Panc1 (cell line): ENCODE measurements at places on chromosomes 1 and 21. TPM values are rescaled to one million over a fixed set of nuclear protein-coding genes. Genes with fewer than 3 reads are reported as not detected.
A peak's percentile ranks its signal among the peaks of the same experiment; 100 is the strongest.

DNA sequence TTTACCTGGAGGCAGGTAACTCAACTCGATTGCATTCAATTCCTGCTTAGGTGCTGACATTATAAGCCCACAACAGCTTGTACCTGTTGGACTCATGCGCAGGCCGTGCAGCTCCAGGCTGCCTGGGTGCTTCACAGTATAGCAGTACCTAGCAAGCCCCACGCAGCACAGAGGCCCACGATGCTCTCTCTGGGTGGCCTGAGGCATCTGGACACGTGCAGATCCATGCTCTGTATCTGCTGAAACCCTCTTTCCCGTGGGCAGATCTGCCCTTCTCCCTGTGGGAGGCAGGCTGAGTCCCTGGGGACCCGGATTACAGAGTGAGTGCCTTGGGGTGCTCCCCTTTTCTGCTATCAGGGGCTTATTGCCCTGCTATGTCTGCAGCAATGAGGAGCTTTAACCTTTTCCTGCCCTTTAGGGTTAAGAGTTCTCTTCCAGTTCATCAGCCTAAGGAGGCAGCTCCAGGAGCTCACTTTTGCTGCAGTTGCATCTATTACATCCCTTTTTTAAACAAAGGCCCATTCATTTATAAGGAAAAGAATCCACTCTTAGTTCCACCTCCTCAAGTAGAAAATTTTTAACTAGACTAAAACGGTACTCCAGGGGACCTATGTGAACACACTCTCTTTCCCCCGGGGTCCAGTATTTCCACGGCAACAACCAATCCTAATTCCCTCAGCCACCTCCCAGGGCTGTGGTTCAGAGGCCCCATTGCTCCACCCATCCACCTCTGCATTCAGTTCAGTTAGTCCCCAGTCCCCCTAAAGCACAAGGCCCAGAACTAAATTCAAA lies 19.3 kb downstream of the ITPKB start:
- no peak overlapping the region for H3K27ac ChIP-seq
- DNase-seq, result no peak
- H3K4me1 ChIP-seq, result peaks cover 17% of the 10 kb centered on the region
- no peaks in the 10 kb centered on the region for H3K36me3 ChIP-seq
- H3K27me3 ChIP-seq, result no peaks in the 10 kb centered on the region

GRCh38 chr1:200907611-200908097 lies 13.0 kb downstream of the INAVA start:
- no peak for DNase-seq

DNA sequence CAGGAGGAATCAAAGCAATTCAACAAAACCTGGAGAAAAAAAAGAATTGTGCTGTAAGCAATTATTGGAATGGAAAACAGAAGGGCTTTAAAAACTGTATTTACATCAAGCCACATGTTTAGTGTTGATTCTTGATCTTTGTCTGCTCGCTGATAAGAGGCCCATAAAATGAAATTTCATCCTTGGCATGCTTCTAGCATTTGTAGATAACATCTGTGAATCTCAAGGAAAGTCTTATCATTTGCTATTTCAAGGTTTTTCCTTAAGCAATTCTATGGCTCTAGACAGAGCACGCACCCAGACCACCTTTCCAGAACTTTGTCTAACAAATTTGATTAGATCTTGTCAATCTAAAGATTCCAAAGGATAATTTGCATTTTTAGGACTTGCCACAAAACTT lies 181.0 kb upstream of the FGGY start:
- H3K27me3 ChIP-seq, result no peaks in the 10 kb centered on the region
- H3K27ac ChIP-seq, result no peak overlapping the region
- H3K36me3 ChIP-seq, result no peaks in the 10 kb centered on the region
- H3K4me3 ChIP-seq, result no peak overlapping the region
- H3K4me1 ChIP-seq, result no peaks in the 10 kb centered on the region
- DNase-seq, result no peak

GRCh38 chr1:229537894-229538293 lies 20.6 kb downstream of the ABCB10 start:
- H3K4me1 ChIP-seq, result no peaks in the 10 kb centered on the region
- no peak overlapping the region for H3K27ac ChIP-seq
- DNase-seq, result no peak

GRCh38 chr1:79848316-79848715 lies 841.8 kb upstream of the ADGRL4 start:
- no peak for DNase-seq
- no peaks in the 10 kb centered on the region for H3K4me1 ChIP-seq
- no peak overlapping the region for H3K27ac ChIP-seq
- no peaks in the 10 kb centered on the region for H3K27me3 ChIP-seq
- no peaks in the 10 kb centered on the region for H3K36me3 ChIP-seq

DNA sequence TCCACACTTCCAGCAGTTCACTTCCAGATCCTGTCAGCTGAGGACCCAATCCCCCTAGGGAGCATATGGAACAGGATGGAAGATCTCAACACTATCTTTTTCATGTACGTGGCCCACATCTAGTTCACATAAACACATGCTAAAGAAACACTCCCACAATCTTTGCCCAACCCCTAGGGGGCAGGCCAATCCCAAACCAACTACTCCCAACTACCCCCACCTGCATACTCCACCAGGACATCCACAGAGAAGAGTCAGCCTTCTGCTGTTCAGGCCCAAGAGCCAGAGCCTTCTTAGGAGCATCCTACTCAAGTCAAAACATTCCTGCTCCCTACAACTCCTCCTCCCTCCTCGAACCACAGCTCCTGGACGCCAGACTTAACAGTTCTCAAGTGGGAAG lies 5.6 kb upstream of the SLC5A9 start:
- H3K4me3 ChIP-seq, result no peak overlapping the region
- peaks cover 2% of the 10 kb centered on the region; the same call in 1 of the 2 replicates for H3K27me3 ChIP-seq
- H3K36me3 ChIP-seq, result no peaks in the 10 kb centered on the region

DNA sequence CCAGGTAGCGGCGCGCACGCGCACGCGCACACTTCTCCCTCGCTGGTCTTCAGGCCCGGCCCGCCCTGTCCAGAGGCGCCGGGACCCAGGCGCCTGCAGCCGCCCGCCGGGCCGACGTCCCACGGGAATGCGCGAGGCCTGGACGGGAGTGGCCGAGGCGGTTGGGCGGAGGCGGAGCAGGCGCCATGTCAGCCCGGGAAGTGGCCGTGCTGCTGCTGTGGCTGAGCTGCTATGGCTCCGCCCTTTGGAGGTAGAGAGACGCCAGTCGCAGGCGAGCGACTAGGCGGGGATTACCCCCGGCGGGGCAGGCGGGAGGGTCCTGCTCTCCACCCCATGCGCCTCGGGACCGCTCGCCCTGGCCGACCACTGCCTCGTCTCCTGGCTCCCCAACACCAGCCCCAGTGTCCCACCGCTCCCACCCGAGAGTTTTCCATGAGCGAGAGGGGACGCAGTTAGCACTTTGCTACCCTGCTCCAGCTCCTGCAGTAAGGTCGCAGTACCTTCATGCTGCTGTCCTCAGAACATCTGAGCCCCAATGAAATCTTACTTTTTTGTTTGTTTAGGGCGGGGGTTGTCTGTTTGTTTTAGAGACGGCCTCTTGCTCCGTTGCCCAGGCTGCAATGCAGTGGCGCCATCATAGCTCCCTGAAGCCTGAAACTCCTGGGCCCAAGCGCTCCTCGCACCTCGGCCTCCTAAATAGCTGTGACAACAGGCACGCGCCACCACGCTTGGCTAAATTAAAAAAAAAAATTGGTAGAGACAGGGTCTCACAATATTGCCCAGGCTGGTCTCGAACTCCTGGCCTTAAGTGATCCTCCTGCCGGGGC lies at the start of gene CATSPERE:
Gene CATSPERE (plus strand): TSS at position 29 of the 827 bp plus-strand sequence. CDS start 157 bp downstream, at position 186.
- no peaks in the 10 kb centered on the region for H3K36me3 ChIP-seq
- DNase-seq, result no peak
- no peaks in the 10 kb centered on the region for H3K27me3 ChIP-seq
- H3K27ac ChIP-seq, result peak within 1 kb of the TSS; percentile 92

DNA sequence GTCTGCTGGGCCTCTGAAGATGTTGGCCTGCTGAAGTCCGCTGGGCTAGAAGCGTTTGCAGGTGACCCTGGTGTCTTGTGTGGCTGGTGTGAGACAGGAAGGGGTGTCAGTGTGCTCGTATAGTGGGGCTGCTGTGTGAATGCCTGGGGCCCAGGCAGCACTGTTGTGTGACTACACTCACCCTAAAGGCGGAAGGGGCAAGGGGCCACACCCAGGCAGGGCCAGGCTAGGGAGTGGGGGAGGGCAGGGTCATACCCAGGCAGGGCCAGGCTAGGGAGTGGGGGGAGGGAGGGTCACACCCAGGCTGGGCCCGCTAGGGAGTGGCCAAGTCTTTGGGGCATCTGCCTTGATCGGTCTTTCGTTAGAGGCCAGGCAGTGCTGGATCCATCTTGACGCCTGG lies 25.0 kb downstream of the PDXK start:
- DNase-seq, result no peak
- H3K4me1 ChIP-seq, result peaks cover 6% of the 10 kb centered on the region
- no peaks in the 10 kb centered on the region for H3K36me3 ChIP-seq
- H3K27me3 ChIP-seq, result no peaks in the 10 kb centered on the region
- no peak overlapping the region for H3K27ac ChIP-seq

- no peaks in the 10 kb centered on the region for H3K36me3 ChIP-seq
- H3K4me1 ChIP-seq, result no peaks in the 10 kb centered on the region
- DNase-seq, result no peak
- no peaks in the 10 kb centered on the region for H3K27me3 ChIP-seq
These were observed 31.0 kb downstream of the NCAM2 start for GRCh38 chr21:21029164-21029563.

GRCh38 chr1:27010226-27010994 lies 2.2 kb downstream of the TENT5B start:
- peak overlapping the region; percentile 58 for H3K4me3 ChIP-seq
- H3K4me1 ChIP-seq, result peaks cover 47% of the 10 kb centered on the region
- H3K27ac ChIP-seq, result peak overlapping the region; percentile 87
- no peaks in the 10 kb centered on the region for H3K36me3 ChIP-seq

DNA sequence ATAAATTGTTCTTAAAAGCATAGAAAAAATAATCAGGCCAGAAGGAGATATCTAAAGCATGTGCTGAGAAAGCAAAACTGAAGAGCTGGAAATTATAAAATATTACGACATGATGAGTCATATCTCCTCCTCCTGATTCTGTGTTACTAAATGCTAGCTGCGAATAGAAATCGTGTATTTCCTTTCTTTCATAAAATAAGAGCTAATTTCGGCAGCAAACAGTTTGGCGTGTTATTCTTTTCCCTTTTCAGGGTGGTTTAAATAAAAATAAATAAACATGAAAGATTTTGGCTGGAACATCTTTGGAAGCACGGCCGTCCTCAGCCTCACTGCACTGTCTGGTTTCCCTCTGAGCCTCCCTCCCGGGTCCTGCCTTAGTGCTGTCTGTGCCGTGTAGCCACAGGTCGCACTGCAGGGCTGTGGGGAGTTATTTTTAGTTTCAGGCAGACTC lies 56.0 kb downstream of the ADARB1 start:
- no peak for DNase-seq
- no peaks in the 10 kb centered on the region for H3K4me1 ChIP-seq

- no peaks in the 10 kb centered on the region for H3K27me3 ChIP-seq
- no peaks in the 10 kb centered on the region for H3K4me1 ChIP-seq
- no peak overlapping the region for H3K4me3 ChIP-seq
- H3K36me3 ChIP-seq, result no peaks in the 10 kb centered on the region
These were observed 83.7 kb downstream of the ZSWIM5 start for GRCh38 chr1:45122724-45123123.

DNA sequence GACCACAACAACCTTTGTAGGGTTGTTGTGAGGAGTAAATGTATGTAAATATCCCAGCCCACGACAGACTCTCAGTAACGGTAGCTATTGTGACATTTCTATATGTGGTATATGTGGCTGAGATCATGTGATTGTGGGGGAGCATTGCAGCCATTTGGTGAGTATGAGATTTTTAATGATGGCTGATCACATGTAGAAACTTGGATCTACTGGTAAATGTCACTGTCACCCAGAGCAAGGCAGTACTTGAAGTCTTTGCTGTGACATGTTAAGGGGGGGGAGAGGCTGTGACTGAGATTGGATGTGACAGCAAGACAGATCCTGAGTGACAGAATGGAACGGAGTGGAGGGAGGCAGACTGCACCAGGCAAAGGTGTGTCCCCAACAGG lies 23.9 kb upstream of the MEF2D start:
- H3K4me3 ChIP-seq, result no peak overlapping the region
- no peak for DNase-seq
- no peaks in the 10 kb centered on the region for H3K4me1 ChIP-seq

- no peak for DNase-seq
- H3K27ac ChIP-seq, result 0 out of 2 replicates have a peak overlapping the region, but pooled peaks have one; percentile 34
- H3K4me1 ChIP-seq, result peaks cover 7% of the 10 kb centered on the region
These were observed 5.0 kb upstream of the BCAR3 start for GRCh38 chr1:93686504-93687250.

GRCh38 chr1:2845869-2846268 lies 44.4 kb upstream of the TTC34 start:
- H3K4me3 ChIP-seq, result no peak overlapping the region
- H3K36me3 ChIP-seq, result no peaks in the 10 kb centered on the region
- no peak overlapping the region for H3K27ac ChIP-seq
- DNase-seq, result no peak
- H3K4me1 ChIP-seq, result no peaks in the 10 kb centered on the region

DNA sequence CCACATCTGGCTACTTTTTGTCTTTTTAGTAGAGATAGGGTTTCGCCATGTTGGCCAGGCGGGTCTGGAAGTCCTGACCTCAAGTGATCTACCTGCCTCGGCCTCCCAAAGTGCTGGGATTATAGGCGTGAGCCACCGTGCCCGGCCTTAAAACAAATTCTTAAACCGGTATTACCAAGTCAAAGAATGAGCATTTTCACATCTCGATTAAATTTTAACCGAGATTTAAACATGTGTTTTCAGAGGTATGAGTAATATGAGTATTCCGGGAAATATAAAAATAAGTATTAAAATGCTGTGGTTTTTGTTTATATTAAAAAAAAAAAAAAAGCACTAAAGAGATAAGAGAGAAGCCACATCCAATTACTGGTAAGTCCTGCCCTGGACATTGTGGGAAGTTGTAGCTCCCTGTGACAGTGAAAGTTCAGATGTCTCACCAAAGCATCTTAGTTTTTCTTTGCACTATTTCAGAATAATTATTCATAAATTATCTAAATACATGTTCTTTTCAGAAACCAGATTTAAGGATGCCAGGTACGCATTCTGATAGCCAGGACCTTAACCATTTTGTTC lies 24.9 kb downstream of the ZNF281 start:
- H3K27ac ChIP-seq, result peak overlapping the region; percentile 64; the same call in 1 of the 2 replicates
- peaks cover 28% of the 10 kb centered on the region for H3K4me1 ChIP-seq
- no peak for DNase-seq
- H3K4me3 ChIP-seq, result no peak overlapping the region
- no peaks in the 10 kb centered on the region for H3K36me3 ChIP-seq

GRCh38 chr1:12244585-12244984 lies 14.8 kb downstream of the VPS13D start:
- H3K27me3 ChIP-seq, result no peaks in the 10 kb centered on the region
- no peaks in the 10 kb centered on the region; the same call in none of the 2 replicates for H3K36me3 ChIP-seq
- no peaks in the 10 kb centered on the region for H3K4me1 ChIP-seq
- no peak overlapping the region for H3K27ac ChIP-seq
- no peak overlapping the region for H3K4me3 ChIP-seq

- H3K27ac ChIP-seq, result no peak overlapping the region
- no peaks in the 10 kb centered on the region for H3K27me3 ChIP-seq
- no peak overlapping the region for H3K4me3 ChIP-seq
These were observed 1613.6 kb upstream of the PRMT6 start for GRCh38 chr1:105442901-105443300.

ADGRB2 gene
- 34.8 TPM for total RNA-seq

C2CD4D gene
- total RNA-seq, result 1.2 TPM

CFAP45 gene
- total RNA-seq, result 1.6 TPM

KCNE1 gene
- not detected for total RNA-seq

TMEM269 gene
- 0.13 TPM for total RNA-seq

TESK2 gene
- total RNA-seq, result 3.3 TPM

PLPPR4 gene
- not detected for total RNA-seq

LCE2A gene
- not detected for total RNA-seq

TFF1 gene
- 0.36 TPM for total RNA-seq

MYOC gene
- total RNA-seq, result not detected

EXO1 gene
- 26.3 TPM for total RNA-seq

TMCC2 gene
- 3.1 TPM for total RNA-seq

HPCAL4 gene
- 0.21 TPM for total RNA-seq

TTC39A gene
- 8.3 TPM for total RNA-seq

SLFNL1 gene
- 0.10 TPM for total RNA-seq

SUSD4 gene
- total RNA-seq, result 0.28 TPM
